Lower leg skin (tissue), 4 donors: ENCODE measurements at places on chromosomes 1 and 21. TPM values are rescaled to one million over a fixed set of nuclear protein-coding genes. Genes with fewer than 3 reads are reported as not detected.

PRR9 gene
- 0.38 TPM for total RNA-seq

WLS gene
- total RNA-seq: 47.3 TPM

CCDC30 gene
- 1.3 TPM for total RNA-seq

EXOC8 gene
- total RNA-seq: 23.2 TPM

COG2 gene
- 25.4 TPM for total RNA-seq

STYXL2 gene
- not detected for total RNA-seq

HNRNPU gene
- 183 TPM for total RNA-seq

DNA sequence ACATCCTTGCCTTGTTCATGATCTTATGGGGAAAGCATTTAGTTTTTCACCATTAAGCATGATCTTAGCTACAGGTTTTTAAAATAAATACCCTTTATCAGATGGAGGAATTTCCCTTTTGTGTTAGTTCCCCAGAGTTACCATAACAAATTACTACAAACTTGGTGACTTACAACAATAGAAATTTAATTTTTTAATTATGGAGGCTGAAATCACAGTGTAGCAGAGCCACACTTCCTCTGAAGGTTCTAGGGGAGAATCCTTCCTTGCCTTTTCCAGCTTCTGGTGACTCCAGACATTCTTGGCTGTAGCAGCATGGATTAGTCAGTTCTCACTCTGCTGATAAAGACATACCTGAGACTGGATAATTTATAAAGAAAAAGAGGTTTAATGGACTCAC lies 18.5 kb downstream of the MIGA1 start:
- DNase-seq: no peak

DNA sequence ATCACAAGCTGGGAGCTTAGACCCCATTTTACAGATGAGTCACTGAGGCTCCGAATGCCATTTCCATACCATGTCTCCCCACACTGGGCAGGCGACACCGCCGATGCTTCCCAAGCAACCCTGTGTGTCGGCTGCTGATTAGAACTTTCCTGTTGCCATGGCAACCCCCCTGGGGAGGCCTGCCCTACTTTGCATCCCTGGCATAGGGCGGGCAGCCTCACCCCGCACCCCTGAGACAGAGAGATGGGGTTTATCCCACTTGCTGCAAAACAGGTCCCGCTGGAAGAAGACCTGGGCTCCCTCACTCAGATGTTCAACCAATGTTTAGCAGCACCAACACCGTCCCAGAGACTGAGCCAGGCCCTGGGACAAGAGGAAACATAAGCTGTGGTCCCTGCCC lies 81.5 kb downstream of the CAMK2N1 start:
- DNase-seq: no peak

GRCh38 chr21:41328660-41329607 lies 12.3 kb downstream of the FAM3B start:
- DNase-seq: no peak

DNA sequence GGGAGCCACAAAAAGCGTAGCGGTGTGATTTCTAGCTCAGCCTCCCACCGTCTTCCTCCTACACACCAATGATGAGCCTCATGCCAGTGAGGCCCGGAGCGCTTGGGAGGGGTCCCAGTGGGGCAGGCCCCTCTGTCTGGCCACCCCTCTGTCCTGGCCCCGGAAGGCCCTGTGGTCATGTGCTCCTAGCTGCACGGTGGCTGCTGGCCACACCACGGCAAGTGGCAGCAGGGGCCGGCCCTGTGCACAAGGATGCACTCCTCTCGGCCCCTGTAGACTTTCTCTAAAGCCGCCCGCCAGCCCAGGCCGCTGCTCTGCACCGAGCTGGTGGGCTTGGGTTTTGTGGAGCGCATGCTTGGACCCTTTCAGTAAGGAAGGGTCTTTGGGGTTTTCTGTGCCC lies 53.6 kb downstream of the KCNAB2 start:
- no peak for DNase-seq

- DNase-seq: no peak
Observed at GRCh38 chr21:26797878-26798456, 47.2 kb downstream of the ADAMTS1 start.

GRCh38 chr21:32380940-32381339 lies 11.9 kb downstream of the URB1 start:
- DNase-seq: no peak

DNA sequence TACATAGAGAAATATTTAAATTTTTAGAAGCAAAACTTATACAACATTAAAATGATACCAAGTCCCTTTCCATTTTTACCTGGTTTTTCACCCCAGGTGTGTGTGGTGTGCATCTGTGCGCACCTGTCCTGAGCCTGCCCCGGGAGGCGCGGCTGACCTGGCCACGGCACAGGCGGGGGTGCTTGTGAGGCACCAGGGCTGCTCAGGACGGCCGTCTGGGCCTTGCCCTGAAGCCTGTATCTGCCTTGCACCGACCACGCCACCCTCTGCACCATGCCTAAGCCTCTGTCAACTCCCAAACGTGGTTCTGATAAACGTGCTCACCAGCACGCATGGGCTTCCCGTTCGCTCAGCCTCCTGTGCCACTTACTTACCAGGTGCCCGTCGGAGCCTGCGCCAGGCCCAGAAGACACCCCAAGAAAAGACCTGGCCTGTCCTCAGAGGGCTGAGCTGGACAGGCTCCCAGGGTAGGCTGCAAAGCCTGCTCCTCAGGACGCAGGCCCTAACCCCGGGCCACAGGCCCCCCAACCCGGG lies 20.9 kb downstream of the PANK4 start:
- DNase-seq: no peak

DNA sequence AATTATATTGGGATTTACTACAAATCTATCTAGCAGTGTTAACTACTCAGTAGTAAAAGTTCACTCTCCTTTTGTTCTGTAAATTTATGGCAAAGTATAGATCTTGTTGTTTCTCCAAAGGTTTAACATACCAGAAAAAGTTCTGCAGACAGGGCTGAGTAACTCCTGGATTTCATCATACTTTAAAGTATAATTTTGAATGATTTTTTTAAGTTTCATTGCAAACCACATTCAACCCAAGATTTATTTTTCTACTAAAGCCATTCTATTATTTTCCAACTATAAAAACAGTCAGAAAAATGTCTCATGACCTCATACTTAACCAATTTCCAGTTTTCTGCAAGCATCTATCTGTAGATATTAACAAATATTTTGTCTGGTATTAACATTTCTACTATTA lies 585.8 kb upstream of the ZRANB2 start:
- no peak for DNase-seq

DNA sequence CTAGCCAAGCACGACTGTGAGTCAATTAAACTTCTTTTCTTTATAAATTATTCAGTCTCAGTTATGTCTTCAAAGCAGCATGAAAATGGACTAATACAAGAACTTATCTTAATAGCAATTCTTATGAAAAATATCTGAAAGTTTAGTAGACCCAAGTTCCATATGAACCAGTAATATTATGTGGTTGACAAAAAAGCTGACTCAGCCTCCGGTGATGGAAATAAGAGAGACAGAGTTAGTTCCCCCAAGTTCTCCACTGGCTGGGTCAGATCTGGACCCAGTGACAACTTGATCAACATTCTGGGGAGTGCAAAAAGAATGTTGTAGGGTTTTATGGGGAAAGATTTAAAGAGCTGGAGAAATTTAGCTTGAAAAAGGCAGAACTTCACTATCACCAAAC lies 72.5 kb upstream of the DNAH14 start:
- no peak for DNase-seq
